Muscle of arm (tissue), 14 donors: ENCODE measurements at places on chromosomes 7 and 10. TPM values are rescaled to one million over a fixed set of nuclear protein-coding genes. Genes with fewer than 3 reads are reported as not detected.

GRCh38 chr7:37916017-37916672 lies 472 bp downstream of the SFRP4 start:
- DNase-seq = peak; percentile 58

GRCh38 chr7:17333221-17333620 lies 34.8 kb downstream of the AHR start:
- no peak for DNase-seq

GRCh38 chr10:98481404-98481945 lies 34.7 kb upstream of the HPS1 start:
- no peak for DNase-seq

The OR2A1 gene
- 0.15 TPM for polyA plus RNA-seq

DNA sequence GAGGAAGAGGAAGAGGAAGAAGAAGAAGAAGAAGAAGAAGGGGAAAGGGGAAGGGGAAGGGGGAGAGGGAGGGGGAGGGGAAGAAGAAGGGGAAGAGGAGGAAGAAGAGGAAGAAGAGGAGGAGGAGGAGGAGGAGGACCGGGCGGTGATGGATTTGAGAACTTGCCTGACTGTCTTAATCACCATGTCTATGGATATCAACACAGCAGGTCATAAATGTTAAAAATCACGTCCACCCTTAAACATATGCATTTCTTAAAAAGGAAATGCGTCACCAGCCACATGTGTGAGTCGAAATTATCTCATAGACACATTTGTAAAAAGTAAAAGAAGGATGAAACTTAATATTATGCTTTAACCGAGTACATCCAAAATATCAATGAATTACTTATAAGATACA lies 42.1 kb upstream of the INSIG1 start:
- no peak for DNase-seq

The PON3 gene
- polyA plus RNA-seq = 8.4 TPM

GRCh38 chr10:80501381-80501912 lies 36.3 kb upstream of the SH2D4B start:
- DNase-seq = no peak

The MMP21 gene
- 0.53 TPM for polyA plus RNA-seq

DNA sequence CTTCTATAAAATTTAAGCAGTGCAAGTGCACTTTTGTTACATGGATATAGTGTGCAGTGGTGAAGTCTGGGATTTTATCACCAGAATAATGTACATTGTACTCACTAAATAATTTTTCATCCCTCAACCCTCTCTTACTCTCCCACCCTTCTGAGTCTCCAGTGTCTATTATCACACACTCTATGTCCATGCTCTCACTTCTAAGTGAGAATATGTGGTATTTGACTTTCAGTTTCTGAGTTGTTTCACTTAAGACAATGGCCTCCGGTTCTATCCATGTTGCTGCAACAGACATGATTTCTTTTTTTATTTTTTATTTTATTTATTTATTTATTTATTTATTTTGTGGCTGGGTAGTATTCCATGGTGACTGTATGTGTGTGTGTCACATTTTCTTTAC lies 855.9 kb upstream of the PHF14 start:
- no peak for DNase-seq

The ADAM12 gene
- 22.4 TPM for polyA plus RNA-seq

The GET4 gene
- polyA plus RNA-seq = 29.0 TPM

The TSPAN15 gene
- polyA plus RNA-seq = 71.4 TPM

DNA sequence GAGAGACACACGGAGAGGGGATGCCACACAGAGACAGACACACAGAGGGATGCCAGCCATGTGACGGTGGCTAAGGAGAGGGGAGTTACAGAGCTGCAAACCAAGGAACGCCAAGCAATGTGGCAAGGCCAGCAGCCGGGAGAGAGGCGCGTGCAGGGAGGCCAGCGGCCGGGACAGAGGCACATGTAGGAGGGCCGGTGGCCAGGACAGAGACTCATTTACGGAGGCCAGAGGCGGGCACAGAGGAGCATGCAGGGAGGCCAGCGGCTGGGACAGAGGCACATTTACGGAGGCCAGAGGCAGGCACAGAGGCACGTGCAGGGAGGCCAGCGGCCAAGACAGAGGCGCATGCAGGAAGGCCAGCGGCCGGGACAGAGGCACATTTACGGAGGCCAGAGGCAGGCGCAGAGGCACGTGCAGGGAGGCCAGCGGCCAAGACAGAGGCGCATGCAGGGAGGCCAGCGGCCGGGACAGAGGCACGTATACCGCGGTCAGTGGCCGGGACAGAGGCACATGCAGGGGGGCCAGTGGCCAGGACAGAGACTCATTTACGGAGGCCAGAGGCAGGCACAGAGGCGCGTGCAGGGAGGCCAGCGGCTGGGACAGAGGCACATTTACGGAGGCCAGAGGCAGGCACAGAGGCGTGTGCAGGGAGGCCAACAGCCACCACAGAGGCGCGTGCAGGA lies 40.4 kb downstream of the INSIG1 start:
- DNase-seq = no peak

The FOXI2 gene
- polyA plus RNA-seq = 0.26 TPM
